ENCODE measurements at places on chromosomes 13 and 19. TPM values are rescaled to one million over a fixed set of nuclear protein-coding genes. Genes with fewer than 3 reads are reported as not detected.

Gene NCCRP1
- not detected for total RNA-seq

Gene CPAMD8
- 5.2 TPM for total RNA-seq

Gene GPC5
- 0.15 TPM for total RNA-seq

Gene CEACAM3
- total RNA-seq = not detected

Gene KLHL1
- total RNA-seq = not detected

Gene ACOD1
- total RNA-seq = not detected

Gene HIF3A
- total RNA-seq = 13.2 TPM

Gene WDR87
- total RNA-seq = not detected

Gene SLC25A41
- 1.2 TPM for total RNA-seq

Gene FREM2
- 10.8 TPM for total RNA-seq

Gene NALCN
- 0.07 TPM for total RNA-seq

Gene TMEM86B
- 1.7 TPM for total RNA-seq

Gene PET100
- 27.7 TPM for total RNA-seq

Gene RYR1
- 17.9 TPM for total RNA-seq

Gene ZBTB32
- not detected for total RNA-seq

Gene TSKS
- 0.52 TPM for total RNA-seq

Gene CEACAM7
- not detected for total RNA-seq

Gene RDH8
- total RNA-seq = not detected
